ENCODE measurements at places on chromosomes 11 and 22.

DNA sequence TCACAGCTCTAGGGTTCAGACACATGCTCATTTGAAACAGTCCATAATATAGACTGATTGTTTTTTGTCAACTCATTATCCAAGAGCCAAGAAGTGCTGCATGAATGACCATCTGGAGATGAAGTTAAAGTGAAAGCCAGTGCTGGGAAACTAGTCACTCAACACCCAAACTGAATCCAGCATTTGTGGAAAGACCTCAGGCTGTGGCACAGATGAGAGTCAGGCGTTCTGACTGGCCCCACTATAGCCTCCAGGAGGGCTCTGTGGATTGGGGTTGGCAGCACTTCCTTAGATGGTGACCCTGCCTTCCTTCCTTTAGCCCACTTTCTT lies 2.1 kb downstream of the FEZ1 start:
- DNase-seq = no peak

GRCh38 chr11:68497761-68498160 lies 37.2 kb downstream of the PPP6R3 start:
- DNase-seq = no peak

- DNase-seq = no peak
Observed at GRCh38 chr11:99366546-99366945, 345.8 kb downstream of the CNTN5 start.

DNA sequence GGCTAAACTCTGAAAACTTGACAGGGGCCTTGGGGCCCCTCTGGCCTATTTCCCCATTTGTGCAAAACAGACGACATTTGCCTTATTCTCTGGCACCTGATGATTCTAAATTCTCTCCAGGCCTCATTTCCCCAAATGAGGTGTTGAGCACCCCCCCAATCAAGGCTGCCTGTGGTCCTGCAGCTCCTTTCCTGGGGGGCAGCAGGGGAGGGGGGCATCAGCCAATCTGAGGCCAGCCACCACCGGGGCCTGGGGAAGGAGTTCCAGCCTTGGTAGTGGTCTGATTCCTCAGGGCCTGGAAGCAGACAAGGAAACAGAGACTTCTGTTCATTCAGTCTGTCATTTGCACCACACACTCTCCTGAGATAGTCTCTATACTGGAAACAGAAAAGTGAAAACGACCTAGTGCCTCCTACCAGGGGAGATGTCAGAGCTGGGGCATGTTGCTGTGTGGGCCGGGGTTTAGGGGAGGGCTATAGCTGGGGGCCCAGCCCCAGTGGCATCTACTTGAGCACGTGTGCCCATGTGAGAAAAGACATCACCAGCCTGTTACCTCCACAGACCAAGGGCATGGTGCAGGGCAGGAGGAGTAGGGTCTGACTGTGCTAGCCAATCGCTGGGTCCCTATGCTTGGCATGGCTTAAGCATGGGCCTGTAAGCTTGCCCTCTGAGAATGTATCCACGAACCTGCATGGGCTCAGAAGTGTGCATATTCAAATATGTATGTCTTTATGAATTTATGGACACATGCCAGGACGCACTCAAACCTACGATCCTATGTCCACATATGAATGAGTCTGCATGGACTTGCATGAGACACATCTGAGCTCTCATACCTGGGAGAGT lies 1.8 kb upstream of the TPBGL start:
- no peak for DNase-seq

DNA sequence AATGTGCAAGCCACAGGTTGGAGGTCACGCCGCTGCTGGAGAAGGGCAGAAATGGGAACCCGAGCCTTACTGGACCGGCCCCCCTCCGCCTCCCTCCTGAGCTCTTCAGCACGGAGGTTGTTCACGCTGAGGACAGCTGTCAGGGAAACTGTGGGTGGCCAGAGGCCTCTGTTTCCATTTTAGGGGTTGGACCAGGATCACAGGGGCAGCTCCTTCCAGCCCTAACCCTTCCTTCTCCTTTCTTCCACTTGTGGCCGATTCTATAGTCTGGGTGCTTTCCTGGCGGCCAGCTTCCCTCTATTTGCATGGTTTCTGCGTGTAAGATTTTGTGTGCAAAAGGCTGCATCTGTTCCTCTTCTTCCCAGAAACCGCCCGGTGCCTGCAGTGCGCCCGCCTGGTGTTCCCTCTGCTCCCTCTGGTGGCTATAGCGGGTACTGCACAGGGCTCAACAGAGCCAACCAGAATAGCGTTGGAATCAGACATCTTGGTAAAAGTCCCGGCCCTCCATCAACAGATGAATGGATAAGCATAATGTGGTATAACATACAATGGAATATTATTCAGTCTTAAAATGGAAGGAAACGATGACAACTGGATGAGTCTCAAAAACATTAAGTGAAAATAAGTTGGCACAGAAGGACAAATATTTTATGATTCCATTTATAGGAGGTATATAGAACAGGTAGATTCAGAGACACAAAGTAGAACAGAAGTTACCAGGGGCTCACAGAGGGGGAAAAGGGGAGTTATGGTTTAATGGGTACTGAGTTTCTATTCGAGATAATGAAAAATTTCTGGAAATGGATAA lies 8.4 kb upstream of the SLC22A8 start:
- peak; percentile 80 for DNase-seq

DNA sequence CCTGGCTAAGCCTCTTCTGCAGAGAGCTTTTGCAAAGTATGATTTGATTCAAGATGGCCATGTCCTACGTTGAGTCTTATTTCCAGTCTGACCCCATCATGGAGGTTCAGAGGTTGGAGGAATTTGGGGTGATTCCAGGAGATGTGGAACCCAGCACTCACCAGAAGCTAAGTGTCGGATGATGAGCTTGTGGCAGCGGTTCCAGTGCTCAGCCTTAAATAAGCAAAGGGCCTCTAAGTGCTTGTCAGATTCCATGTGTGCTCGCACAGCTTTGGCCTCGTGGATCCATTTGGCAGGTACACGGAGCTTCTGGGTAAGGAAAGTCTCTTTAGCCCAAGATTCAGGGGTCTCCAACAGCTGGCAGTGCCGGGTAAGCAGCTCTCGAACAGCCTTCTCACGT lies 11.9 kb upstream of the CHRNA10 start:
- no peak for DNase-seq

GRCh38 chr11:71305041-71305440 lies 52.7 kb upstream of the SHANK2 start:
- no peak for DNase-seq

DNA sequence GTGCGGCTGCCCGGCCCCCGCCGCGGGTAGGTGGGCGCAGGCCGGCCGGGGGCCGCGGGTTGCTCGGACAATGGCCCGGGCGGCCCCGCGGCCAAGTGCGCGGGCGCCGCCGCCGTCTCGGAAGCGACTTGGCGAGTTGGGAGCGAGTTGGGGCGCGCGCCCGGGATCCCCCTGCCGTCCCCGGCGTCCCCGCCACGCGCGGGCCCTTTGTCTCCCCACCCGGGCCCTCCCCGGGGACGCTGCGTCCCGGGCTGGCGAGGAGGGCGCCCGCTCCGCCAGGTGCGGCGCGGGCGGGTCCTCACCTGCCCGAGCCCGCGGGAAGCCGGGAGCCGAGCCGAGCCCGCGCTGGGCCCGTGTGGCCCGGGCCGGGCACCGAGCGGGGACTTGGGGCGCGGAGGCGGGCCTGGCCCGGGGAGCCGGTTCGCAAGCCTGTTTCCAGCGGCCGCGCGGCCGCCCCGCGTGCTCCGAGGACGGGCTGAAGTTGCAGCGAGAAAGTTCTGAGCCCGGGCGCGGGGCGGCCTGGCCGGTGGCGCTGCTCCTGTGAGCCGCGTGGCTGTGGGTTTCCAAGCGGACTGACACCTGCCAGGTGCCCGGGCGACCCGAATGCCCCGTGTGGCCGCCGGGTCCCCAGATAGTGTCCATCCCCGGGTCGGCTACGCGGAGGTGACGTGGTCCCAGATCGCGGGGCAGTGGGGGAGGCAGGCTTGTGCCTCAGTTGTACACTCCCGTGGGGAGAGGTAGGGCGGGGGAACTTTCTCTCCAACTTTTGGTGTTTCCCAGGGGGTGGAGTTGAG lies 586 bp downstream of the LRP5 start:
- DNase-seq = no peak

GRCh38 chr11:9266926-9267325 lies 1.8 kb upstream of the DENND5A start:
- no peak for DNase-seq

DNA sequence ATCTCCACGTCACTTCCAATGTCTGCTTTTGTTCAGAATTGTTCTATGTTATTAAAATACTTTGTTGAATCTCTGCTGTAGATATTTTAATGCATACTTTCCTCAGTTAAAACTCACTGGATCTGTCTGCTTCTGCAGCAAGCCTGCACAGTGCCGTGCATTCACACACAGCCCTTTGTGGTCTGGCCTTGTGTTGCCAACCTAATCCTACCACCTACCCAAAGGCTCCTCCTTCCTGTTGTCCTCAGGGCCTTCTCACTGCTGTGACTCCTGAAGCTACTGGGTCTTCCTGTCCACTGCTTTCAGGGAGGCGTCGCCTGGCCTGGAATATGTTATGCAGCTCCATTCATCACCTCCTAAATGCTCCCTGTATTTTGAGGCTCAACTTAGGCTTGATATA lies 67.0 kb downstream of the PPP6R3 start:
- DNase-seq = no peak

GRCh38 chr11:16860617-16861016 lies 122.2 kb downstream of the C11orf58 start:
- DNase-seq = no peak

- DNase-seq = no peak
Observed at GRCh38 chr11:44159848-44160721, 64.6 kb downstream of the EXT2 start.

DNA sequence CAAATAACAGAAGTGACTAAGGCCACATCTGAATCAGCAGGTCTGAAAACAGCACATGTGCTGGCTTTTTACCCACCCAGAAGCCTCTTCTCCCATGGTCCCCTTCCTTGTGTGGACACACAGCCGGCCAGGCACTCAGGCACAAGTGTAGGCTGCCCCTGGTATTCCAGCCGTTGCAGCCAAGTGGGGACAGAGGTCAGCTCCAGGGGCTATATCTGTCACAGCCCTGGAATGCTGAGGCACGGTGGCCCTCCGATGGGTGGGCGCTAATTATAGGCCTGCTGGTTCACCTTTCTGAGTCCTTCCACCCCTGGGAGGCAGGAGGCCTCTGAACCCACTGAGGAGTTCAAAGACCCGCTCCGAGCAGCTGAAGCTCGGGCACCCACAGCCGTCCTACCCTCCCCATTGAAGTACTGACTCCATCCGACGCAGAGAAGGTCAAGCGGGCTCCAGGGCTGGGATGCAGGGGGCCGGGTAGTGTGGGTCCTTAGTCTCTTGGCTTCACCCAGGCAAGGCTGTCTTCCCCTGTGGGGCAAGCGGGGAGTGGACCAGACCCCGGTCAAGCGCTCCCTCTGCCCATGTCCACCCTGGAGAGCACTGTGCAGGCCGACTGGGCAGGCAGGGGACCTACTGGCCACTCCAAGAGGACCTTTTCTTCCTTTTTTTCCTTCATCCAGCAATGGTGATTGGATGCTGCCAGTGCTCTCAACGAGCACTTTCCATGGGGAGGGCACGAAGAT lies 14.3 kb downstream of the FGF3 start:
- DNase-seq = no peak

- no peak for DNase-seq
Observed at GRCh38 chr11:119491753-119492510, 69.0 kb upstream of the THY1 start.

Data from stimulated activated CD8-positive, alpha-beta memory T cell treated with anti-CD3 and anti-CD28 coated beads, Interleukin-15, amount 100 ng/mL, for 1 hour (primary cell).